ENCODE measurements at places on chromosomes 1 and 21.

DNA sequence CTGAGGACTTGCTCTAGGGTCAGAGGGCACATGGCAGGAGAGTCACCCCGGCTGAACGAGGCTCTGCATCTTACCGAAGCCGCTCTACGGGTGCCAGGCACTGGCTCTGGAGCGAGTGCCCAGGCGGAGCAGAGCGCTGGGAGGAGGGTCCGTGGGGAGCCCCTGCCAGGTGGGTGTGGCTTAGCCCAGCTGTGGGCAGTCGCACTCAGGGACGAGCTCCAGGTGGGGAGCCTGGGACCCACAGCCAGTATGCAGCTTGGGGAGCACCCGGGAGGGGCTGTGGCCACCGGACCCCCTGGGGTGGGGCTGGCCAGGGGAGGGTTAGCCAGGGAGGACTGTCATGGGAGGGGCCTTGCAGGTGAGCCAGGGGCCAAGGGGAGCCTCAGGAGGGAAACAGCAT is 3.8 kb downstream of the AGRN start:
- H3K4me1 ChIP-seq, result peaks cover 30% of the 10 kb centered on the region
- no peaks in the 10 kb centered on the region for H3K27me3 ChIP-seq
- H3K27ac ChIP-seq, result no peak overlapping the region
- DNase-seq, result no peak
- H3K36me3 ChIP-seq, result no peaks in the 10 kb centered on the region

- no peaks in the 10 kb centered on the region for H3K36me3 ChIP-seq
- H3K27me3 ChIP-seq, result no peaks in the 10 kb centered on the region
- no peaks in the 10 kb centered on the region for H3K4me1 ChIP-seq
- no peak overlapping the region for H3K4me3 ChIP-seq
These were observed 84.3 kb downstream of the PTPN14 start for GRCh38 chr1:214467078-214467585.

GRCh38 chr1:3453891-3454810 is at the start of gene ARHGEF16:
Gene ARHGEF16, plus strand, starts transcription at chr1:3454665. Its CDS starts 8,420 bp downstream, at chr1:3463085.
- H3K27me3 ChIP-seq, result peaks cover 19% of the 10 kb centered on the region
- peak within 1 kb of the TSS; percentile 36 for H3K4me3 ChIP-seq
- H3K36me3 ChIP-seq, result no peaks in the 10 kb centered on the region
- no peak within 1 kb of the TSS for H3K27ac ChIP-seq
- H3K4me1 ChIP-seq, result peaks cover 22% of the 10 kb centered on the region

DNA sequence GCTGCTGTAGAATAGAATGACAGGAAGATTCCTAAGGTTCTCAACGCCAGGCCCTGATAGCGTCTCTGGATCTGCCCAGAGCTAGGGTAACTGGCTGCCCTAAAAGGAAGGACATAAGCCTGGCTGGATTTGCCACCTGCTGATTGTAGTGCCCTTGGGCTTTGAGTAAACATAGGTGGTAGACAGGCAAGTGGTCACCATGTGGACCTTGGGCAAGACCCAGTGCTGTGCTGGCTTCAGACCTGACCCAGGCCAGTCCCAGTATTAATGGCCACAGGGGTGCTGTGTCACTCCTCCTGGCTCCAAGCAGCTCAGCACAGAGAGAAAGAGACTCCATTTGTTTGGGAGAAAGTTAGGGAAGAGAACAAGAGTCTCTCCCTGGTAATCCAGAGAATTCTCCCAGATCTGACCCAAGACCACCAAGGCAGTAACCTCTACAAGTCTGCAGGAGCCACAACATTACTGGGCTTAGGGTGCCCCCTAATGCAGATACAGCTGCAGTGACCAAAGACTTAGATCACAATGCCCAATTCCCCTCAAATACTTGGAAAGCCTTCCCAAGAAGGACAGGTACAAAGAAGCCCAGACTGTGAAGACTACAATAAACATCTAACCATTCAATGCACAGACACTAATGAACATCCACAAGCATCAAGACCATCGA is 44.5 kb downstream of the PHTF1 start:
- H3K4me3 ChIP-seq, result no peak overlapping the region
- H3K27ac ChIP-seq, result no peak overlapping the region
- peaks cover 8% of the 10 kb centered on the region for H3K36me3 ChIP-seq
- H3K4me1 ChIP-seq, result no peaks in the 10 kb centered on the region
- H3K27me3 ChIP-seq, result no peaks in the 10 kb centered on the region

DNA sequence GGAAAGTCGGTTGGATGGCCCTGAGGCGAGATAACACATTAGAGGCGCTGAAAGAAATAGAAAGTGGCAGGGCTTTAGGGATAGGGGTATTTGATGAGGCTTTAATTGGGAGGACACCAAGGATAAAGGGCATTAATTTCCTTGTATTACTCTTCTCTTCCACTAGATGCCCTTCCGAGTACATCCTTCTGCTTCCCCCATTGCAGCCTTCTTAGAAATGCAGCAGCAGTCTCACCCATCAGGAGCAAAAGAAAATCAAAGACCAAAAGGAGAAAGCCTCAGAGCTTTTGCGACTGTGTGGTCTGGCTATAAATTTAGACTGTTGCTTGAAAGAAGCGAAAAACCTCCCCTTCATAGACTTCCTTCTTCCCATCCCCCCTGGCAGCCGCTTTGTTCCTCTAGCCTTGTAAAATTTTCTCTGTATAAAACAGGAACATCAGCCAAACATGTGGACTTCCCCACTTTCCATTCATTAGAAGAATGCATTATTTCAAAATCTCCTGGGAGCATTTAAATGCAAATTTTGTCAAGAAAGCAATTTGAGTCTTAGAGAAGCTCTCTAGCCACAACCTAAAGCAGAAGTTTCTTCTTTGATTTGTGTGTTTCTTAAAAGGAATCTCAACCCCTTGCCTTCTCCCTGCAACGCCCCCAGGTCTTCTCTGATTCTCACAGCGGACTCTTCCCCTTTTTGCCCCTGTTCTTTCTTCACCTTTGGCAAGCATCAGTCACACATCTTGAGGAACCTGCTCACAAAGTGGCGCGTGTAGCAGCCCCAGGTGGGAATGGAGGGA is 76.6 kb downstream of the NDUFS5 start:
- peak; percentile 58 for DNase-seq
- H3K4me1 ChIP-seq, result peaks cover 26% of the 10 kb centered on the region
- H3K27ac ChIP-seq, result no peak overlapping the region
- H3K4me3 ChIP-seq, result no peak overlapping the region

- peak overlapping the region; percentile 82 for H3K27ac ChIP-seq
- H3K27me3 ChIP-seq, result no peaks in the 10 kb centered on the region
- H3K36me3 ChIP-seq, result peaks cover 3% of the 10 kb centered on the region
- H3K4me3 ChIP-seq, result peak overlapping the region; percentile 95
- DNase-seq, result no peak
These were observed 450 bp downstream of the S100A10 start for GRCh38 chr1:151993084-151993733.

- H3K27me3 ChIP-seq, result peaks cover 12% of the 10 kb centered on the region
- H3K4me3 ChIP-seq, result no peak overlapping the region
- H3K36me3 ChIP-seq, result peaks cover 8% of the 10 kb centered on the region
- no peak for DNase-seq
- peaks cover 19% of the 10 kb centered on the region for H3K4me1 ChIP-seq
These were observed 1.9 kb downstream of the MANEAL start for GRCh38 chr1:37795340-37796125.

GRCh38 chr1:192668409-192668983 is 32.5 kb downstream of the RGS13 start:
- H3K27ac ChIP-seq, result no peak overlapping the region
- no peaks in the 10 kb centered on the region for H3K27me3 ChIP-seq
- no peak overlapping the region for H3K4me3 ChIP-seq
- no peaks in the 10 kb centered on the region for H3K4me1 ChIP-seq
- no peaks in the 10 kb centered on the region for H3K36me3 ChIP-seq

DNA sequence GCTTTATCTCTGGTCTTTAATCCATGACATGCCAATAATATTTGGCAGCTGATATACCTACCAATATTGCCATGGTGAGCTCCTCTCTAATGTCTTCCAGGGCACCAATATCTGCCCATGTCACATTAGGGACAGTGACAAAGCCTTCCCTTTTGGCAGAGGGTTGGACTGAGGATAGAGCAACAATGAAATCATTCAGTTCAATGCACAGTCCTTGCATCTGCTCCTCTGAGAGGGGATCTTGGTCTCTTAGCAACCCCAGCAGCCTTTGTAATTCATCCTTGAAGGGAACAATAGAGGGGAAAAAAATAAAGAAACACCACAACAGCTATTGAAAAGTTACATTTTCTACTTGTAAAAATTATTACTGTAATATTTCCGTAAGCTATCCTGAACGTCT is 42.3 kb downstream of the NVL start:
- no peaks in the 10 kb centered on the region for H3K4me1 ChIP-seq
- peaks cover 60% of the 10 kb centered on the region for H3K36me3 ChIP-seq
- H3K27ac ChIP-seq, result no peak overlapping the region
- no peak for DNase-seq

DNA sequence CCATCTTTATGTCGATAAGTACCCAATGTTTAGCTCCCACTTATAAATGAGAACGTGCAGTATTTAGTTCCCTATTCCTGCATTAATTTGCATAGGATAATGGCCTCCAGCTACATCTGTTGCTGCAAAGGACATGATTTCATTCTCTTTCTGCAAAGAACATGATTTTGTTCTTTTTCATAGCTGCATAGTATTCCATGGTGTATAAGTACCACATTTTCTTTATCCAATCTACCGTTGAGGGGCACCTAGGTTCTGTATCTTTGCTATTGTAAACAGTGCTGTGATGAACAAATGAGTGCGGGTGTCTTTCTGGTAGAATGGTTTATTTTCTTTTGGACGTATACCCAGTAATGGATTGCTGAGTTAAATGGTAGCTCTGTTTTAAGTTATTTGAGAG is 63.0 kb downstream of the HLX start:
- H3K4me1 ChIP-seq, result no peaks in the 10 kb centered on the region
- H3K27me3 ChIP-seq, result no peaks in the 10 kb centered on the region
- no peak overlapping the region for H3K4me3 ChIP-seq
- no peaks in the 10 kb centered on the region for H3K36me3 ChIP-seq

DNA sequence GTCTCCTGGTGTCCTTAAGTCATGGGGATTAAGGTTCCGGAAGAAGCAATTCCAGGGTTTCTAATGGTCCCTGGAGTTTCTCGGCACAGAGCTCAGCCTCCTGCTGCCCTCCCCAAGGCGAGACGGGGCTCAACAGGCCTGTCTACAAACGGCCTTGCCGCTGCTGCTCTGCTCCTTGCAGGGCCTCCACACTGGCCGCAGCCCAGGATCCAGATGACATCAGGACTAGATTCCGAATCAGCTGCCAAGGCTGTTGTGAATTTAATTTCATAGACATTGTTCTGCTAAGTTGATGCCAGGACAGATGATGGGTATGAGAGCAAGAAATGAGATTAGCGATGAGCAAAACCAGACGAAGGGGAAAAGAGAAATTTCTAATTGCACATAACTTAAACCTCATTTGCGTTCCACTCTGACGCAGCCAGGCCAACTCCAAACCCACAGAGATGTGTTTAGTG is 103.6 kb upstream of the BACE2 start:
- H3K27me3 ChIP-seq, result peaks cover 28% of the 10 kb centered on the region
- peaks cover 7% of the 10 kb centered on the region for H3K4me1 ChIP-seq
- H3K36me3 ChIP-seq, result no peaks in the 10 kb centered on the region
- no peak for DNase-seq

GRCh38 chr1:43418858-43419257 is 29.2 kb downstream of the SZT2 start:
- H3K4me1 ChIP-seq, result no peaks in the 10 kb centered on the region
- H3K36me3 ChIP-seq, result peaks cover 84% of the 10 kb centered on the region
- DNase-seq, result no peak
- no peak overlapping the region for H3K27ac ChIP-seq
- no peaks in the 10 kb centered on the region for H3K27me3 ChIP-seq

DNA sequence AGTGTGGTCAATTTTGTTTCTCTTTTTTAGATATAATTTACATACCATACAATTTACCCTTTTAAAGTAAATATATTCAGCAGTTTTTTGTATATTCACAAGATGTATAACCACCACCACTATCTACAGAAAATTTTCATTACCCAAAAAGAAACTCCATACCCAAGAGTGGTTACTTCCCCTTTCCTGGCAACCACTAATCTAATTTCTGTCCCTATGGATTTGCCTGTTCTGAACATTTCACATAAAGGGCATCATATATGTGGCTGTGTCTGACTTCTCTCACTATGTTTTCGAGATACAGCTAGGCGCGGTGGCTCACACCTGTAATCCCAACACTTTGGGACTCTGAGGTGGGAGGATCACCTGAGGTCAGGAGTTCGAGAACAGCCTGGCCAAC is 13.6 kb downstream of the PACC1 start:
- H3K4me1 ChIP-seq, result no peaks in the 10 kb centered on the region
- H3K27ac ChIP-seq, result no peak overlapping the region
- H3K4me3 ChIP-seq, result no peak overlapping the region

DNA sequence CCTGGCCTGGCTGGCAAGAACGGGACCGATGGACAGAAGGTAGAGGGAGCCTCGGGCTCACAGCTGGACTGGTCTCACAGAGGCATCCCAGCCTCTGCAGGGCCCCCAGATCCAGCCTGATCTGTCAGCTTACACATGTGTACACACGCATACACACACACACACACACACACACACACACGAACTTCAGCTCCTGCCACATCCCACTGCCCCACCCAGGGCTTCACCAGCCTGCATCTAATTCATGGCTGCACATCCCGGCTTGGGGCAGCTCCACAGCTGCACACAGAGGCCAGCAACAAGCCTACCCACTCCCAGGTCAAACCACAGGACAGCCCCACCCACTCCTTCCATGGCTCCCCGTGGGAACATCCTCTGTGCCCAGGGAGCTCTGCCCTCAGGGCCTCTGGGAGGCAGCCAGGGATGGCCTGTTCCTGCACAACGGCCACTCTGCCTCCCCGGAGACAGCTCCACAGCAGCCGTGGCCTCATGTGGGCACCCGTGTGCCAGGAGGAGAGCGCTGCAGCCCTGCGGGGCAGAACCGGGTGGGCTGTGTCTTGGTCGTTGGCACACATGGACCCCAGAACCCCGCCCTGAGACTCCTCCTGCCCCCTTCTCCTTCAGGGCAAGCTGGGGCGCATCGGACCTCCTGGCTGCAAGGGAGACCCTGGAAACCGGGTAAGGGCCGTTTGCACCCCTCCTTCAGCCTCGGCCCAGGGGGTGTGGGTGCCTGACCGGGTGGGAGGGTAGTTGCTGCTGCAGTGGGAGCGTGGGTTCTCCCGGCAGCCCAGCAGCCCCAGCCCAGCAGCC is 19.1 kb downstream of the COL6A2 start:
- no peak for DNase-seq
- H3K4me3 ChIP-seq, result no peak overlapping the region
- H3K27me3 ChIP-seq, result no peaks in the 10 kb centered on the region
- peaks cover 2% of the 10 kb centered on the region for H3K36me3 ChIP-seq

DNA sequence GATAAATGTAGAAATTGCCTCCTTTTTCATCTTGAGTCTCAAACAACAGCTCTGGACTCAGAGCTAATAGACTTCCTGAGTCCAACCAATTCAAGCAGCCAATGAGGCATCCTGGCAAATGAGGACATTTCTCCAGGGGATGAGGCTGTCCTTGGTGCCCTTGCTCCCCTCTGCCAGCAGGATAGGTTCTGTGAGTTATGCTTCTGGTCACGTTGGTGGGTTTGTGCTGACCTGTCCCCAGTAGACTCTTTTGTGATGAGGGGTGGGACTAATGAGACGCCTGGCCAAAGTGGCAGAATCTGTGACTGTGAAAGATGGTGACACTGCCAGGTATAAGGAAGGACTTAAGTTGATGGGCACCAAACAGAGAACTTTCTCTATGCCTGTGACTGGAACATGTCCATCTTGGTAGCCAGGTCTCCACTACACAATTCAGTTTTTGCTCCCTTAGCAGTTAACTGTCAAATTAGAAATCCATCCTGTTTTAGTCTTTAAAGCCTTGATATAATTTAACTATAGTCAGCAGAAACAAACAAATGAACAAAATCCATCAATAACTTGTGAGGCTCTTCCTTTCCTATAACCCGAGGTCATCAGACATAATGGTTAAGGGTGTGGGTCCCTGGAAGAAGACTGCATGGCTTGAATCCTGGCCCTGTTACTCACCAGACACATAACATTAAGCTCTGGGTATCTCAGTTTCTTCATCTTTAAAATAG is 35.7 kb upstream of the THEM4 start:
- no peaks in the 10 kb centered on the region for H3K36me3 ChIP-seq
- H3K4me1 ChIP-seq, result peaks cover 51% of the 10 kb centered on the region
- peak overlapping the region; percentile 85 for H3K27ac ChIP-seq
- no peak overlapping the region for H3K4me3 ChIP-seq
